ENCODE measurements at places on chromosomes 2 and 18.

GRCh38 chr18:8084160-8084559 lies 517.0 kb downstream of the PTPRM start:
- DNase-seq, result no peak

GRCh38 chr18:45328811-45329210 lies 286.5 kb upstream of the SLC14A2 start:
- DNase-seq, result no peak

DNA sequence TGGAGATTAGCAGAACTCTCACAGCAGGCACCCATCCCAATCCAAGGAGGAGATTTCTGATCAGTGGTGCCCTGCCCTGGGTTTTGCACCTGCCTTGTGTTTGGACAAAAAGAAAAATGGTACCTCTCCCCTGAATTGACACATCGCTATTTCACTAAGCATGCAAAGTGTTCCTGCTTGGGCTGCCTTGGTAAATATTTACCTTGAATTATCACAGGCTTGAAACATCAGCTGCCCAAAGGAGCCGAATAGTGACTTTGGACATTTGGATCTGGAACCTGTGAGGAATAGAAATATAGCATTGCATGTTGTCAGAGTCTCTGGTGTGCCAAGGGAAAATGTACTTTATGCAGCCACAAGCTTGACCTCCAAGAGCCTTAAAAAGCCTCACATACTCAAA lies 926.4 kb upstream of the FANCL start:
- no peak for DNase-seq

DNA sequence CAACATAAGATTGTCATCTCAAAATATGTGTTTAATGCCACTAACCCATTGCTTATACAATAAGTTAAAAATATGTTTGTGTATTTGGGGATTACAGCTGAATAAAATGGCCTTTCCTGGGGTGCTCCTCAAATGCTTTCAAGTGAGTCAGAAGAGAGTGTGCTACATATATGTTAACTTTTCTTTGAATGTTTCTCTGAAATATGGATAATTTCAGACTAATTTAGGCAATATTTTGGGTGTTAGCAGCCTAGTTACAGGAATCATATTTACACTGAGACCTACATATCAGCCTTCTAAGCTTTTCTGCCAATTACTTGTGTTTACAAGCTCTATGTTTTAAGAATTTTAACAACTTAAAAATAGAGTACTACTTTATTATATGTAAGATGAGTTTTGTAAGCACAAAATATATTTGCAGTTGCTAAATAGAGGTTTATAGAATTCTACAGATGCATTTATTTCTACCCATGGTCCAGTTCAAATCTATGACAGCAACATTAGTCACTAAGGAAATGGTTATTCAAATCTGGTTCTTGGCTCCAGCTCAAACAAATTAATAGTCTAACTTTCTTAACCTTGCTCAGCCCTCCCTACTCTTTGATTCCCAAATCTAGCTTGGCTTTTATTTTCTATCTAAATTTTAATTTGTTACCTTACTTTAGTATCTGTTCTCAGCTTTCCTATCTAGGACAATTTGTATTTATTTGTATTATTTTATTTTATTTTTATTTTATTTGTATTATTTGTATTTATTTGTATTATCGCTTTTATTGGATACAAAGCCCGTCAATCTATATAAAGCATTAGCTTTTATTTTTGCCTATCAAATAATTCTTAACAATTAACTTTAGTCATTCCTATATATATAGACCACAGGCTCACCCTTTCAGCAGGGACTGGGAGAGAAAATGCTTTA lies 48.9 kb downstream of the FSIP2 start:
- no peak for DNase-seq

- DNase-seq, result no peak
Measured at GRCh38 chr2:27281855-27282559, at the start of gene TRIM54. Gene TRIM54, plus strand, starts transcription at chr2:27282429. Its CDS starts 303 bp downstream, at chr2:27282732.

DNA sequence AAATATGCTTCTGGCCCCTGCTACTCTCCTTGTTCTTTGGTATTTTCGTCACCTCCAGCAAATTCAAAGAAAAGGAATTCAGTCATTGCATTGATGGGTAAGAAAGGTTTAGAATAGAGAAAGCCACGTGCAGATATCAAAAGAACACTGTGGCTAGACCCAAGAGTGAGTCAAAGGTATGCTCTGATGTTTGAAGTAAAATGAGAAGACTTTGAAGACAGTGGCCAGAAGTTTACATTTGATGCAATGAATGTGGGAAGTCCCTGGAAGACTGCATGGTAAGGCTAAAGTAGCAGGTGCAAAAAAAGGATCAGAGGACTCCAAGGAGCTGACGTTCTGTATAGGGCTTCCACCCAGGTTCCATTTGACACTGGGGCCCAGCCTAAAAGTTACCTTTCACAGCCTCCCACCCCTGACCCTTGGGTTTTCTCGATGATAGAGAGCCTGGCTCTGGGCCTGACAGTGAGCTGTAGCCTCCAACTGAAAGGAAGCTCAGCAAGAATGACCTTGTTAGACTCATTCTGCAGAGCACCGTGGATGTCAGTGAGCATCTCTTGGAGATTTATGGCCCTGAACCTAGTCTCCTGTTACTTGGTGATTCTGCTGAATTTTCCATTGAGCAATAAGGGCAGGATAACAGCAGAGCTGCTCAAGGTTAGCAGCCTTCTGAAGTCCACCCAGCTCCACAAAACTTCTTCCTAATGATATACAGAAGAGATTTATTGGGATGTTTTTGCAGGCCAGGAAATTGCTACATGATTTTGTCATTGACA lies 223.7 kb upstream of the RBBP8 start:
- no peak for DNase-seq

GRCh38 chr2:32168513-32168912 lies 2.8 kb downstream of the SLC30A6 start:
- peak; percentile 66 for DNase-seq

- no peak for DNase-seq
Measured at GRCh38 chr2:46679761-46680160, 200.4 kb downstream of the TMEM247 start.

GRCh38 chr2:6818012-6818411 lies 47.7 kb downstream of the CMPK2 start:
- DNase-seq, result no peak

GRCh38 chr18:49563130-49563540 lies 1.3 kb downstream of the LIPG start:
- no peak for DNase-seq

GRCh38 chr18:71707400-71707799 lies 836.7 kb downstream of the CBLN2 start:
- no peak for DNase-seq

- DNase-seq, result no peak
Measured at GRCh38 chr2:183946193-183946592, 652.1 kb upstream of the ZNF804A start.

- no peak for DNase-seq
Measured at GRCh38 chr18:32277549-32277948, 87.7 kb downstream of the MEP1B start.

DNA sequence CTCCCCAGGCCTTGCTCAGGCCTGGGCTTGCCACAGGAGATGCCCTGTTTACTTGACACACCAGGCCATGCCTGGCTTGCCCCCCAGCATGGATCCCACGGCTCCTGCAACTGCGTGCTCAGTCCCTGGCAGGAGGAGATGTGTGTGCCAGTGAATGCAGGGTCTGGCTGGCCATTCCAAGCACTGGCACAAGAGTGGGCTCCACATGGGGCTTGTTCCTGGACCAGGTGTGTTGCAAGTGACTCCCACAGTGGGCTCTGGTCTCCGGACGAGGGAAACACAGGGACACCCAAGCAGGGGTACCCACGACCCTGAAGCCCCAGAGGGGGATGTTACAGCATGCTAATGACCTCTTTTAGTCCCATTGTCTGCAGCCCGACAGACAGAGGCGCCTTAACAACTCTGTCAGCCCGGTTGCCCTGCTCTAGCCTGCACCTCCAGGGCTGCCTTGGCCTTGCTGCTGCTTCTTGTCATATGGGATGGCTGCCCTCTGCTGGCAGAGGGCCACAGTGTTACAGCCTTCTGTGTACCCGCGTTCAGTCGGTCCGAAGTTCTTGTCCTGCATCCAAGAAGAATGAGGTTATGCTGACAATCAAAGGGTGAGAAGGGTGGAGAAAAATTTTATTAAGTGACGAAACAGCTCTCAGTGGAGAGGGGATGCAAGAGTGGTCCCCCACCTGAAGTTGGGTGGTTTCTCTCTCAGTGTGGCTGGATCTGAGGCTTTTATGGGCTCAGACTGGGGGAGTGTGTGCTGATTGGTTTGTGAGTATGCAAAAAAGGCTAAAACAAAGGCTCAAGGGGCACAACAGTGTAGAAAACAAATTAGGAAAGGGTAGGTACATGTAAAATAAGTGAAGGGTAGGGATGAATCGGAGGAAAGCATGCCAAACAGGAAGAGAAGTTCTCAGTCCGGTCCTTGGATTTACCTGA lies 180.4 kb downstream of the MBD5 start:
- no peak for DNase-seq

DNA sequence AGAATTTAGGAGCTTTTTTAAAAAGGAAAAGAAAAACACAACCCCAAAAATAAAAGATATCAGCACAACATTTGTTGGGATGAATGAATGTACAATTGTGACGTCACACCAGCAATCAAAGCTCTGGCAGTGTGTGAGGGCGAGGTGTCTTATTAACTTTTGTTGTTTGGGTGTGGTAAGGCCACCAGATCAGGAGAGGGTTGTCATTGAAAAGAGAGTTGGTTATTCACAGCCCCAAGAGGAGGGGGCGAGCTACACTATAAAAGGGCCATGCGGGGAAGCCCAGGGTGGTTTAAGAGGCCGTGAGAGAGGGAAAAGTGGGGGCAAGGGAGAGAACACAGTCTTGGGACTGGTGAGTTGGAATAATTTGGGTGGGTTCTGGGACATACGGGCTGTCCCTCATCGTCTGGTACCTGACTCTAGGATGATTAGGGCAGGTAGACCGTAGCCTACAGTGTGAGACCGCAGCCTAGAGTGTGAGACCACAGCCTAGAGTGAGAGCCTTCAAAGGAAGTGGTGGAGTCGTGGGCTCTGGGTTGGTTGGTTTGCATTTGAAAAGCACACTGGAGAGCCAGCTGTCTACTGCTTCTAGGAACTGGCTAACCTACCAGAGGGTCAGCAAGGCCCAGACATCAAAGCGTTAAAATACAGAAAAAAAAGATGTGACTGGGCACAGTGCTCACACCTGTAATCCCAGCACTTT lies 128.4 kb downstream of the INO80D start:
- no peak for DNase-seq

DNA sequence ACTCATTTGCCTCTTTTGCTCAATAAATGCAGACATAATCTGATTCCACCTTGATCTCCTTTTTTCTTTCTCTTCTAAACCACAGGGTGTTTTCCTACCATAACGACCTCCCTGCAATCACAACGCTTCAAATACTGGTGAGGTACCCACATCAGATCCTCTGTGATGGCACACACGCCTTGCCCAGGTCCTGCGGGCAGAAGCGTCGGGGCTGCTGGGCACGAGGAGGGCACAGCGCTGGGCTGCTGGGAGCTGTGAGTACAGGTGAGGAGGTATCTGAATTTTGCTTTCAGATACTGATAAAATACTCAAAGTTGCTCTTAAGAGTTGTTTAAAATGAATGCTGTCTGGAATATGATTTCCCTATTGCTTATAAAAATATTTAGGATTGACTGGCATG lies 186.1 kb upstream of the PXDN start:
- no peak for DNase-seq

DNA sequence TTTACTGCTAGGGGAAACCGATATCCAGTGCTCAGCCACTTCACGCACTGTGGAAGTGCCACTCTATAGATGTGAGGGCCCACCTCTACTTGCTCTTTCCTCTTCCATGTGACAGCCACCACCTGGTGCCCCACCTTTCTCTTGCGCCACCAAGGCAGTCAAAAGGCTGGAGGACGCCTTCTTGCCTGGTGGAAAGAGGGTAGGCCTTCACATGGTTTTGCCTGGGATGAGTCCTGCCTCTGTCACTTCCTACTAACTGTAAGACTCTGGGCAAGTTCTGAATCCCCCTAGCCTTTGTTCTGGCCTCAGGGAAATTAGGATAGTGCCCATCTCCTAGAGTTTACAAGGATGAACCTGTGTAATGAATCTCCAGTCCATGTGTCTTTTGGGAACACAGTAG lies 66.1 kb upstream of the ODC1 start:
- no peak for DNase-seq

GRCh38 chr2:207416900-207417299 lies 112.9 kb upstream of the CREB1 start:
- no peak for DNase-seq

GRCh38 chr2:170969872-170970496 lies 40.9 kb downstream of the GORASP2 start:
- DNase-seq, result no peak
